ENCODE measurements at places on chromosomes 1 and 21.

GRCh38 chr1:3265835-3266805 is 188.3 kb upstream of the ARHGEF16 start:
- DNase-seq, result no peak

DNA sequence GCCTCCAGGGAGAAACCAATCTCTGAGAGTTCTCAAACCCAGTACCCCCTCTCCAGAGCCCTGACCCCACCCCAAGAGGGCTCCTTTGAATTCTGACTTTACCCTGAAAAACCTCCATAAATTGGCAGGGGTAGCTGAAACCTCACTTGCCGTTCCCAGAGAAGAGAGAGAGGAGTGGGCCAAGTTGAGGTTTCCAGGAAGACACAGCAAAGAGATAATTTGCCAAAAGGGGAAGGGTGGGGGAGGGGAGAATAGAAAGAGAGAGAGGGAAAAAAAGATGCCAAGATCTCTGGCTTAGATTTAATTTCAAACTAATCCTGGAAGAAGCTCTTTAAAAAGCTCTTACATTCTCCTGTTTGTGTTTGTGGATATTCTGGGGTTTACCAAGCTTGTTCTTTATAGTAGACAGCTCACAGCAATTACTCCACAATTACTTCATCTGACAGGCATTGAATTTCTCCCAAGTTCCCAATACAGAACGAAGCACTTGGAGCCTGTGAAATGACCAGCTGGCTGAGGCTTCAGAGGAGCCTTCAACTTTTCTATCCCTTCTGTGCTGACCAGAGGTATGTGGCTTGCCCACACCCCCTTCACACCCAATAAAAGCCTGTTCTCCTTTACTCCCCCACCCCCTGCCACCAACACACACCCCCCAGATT is 1.1 kb upstream of the GRHL3 start:
- peak; percentile 72 for DNase-seq

DNA sequence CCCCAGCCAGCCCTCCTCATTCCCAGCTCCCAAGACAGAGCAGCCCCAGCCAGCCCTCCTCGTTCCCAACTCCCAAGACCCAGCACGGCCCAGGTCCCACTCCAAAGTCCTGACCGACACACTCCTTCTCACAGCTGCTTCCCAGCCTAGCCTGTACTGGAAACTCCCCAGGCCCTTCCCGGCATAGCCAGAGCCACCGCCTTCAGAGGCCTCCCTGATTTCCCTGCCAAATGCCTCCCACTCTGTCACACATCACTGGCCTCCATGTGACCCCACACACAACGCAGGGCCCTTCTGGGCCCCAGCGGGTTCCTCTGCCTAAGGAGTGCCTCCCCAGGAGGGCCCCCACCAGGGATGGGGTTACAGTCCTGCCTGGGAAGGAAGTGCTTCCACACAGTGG is 2.8 kb downstream of the UBE2J2 start:
- peak; percentile 57 for DNase-seq

DNA sequence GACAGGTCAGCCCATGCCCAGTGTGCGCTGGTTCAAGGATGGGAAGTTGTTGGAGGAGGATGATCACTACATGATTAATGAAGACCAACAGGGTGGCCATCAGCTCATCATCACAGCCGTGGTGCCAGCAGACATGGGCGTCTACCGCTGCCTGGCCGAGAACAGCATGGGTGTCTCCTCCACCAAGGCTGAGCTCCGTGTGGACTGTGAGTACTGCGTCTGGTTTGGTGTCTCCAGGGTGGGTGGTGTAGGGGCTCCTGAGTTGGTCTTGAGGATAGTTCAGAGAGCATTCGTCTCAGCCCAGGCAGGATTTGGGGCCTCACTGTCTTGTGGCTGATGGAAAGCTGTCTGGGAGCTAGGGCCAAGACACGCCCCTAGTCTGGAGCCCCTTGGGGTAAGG is 83.2 kb downstream of the TRIM11 start:
- DNase-seq, result no peak

GRCh38 chr21:38434913-38435533 is 63.3 kb downstream of the ERG start:
- peak; percentile 71 for DNase-seq

GRCh38 chr1:33321178-33321577 is 280 bp upstream of the A3GALT2 start:
- DNase-seq, result no peak

DNA sequence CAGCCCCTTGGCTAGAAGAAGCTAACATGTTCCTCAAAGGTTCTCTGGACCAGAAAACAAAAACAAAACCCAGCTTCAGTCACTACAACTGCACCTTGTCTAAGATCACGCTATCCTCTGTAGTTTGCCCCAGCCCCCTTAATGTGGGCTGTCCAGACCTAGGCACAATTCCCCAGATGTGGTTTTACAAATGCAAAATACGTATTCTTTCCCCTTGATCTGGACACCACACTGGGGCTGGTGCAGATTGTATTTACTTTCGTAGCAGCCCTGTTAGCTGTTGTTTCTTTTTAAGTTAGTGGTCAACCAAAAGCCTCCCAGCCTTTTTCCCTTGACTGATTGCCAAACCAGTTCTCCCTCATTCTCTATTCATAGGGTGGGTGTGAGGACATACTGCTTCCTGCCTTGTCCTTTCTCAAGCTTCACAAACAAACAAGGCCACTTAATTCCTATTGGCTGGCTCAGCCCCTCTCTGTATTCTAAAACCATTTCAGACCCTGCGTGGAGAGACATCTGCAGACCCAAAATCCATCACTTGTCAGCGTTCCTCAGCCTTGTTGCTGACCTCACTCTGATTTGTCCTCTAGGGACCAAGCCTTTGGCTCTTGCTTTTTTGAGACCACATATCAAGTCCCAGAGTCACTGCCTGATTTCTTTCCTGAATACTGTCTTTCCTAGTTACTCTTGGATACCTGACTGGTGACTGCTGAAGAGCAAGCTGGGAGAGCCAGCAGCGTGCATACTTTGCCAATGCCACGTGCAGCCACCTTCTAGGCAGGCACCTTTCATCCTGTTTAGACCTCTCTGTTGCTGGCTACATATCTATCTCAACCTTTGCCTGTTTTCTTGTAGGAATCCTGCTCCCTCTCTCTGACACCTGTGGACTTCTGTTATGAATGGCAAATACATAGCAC is 96.4 kb upstream of the RAB3GAP2 start:
- DNase-seq, result no peak

GRCh38 chr1:116110567-116111523 is at the start of gene MAB21L3:
TSS of gene MAB21L3 (plus strand) at chr1:116111399. CDS start at chr1:116112616, 1,217 bp downstream.
- DNase-seq, result no peak

- DNase-seq, result no peak
These were observed 4.1 kb downstream of the SCCPDH start for GRCh38 chr1:246728311-246728710.
